ENCODE measurements at places on chromosomes 1 and 21. TPM values are rescaled to one million over a fixed set of nuclear protein-coding genes. Genes with fewer than 3 reads are reported as not detected.

GRCh38 chr1:83800066-83800465 is 198.9 kb downstream of the TTLL7 start:
- no peak for DNase-seq

Gene TXNIP
- 446 TPM for polyA plus RNA-seq

GRCh38 chr1:169892927-169893644 is 610 bp downstream of the SCYL3 start:
- no peak for DNase-seq

Gene OR6K3
- not detected for polyA plus RNA-seq

- DNase-seq = peak; percentile 45
These were observed 24.3 kb downstream of the MRPL37 start for GRCh38 chr1:54224233-54224632.

Gene GBP6
- 0.05 TPM for polyA plus RNA-seq

DNA sequence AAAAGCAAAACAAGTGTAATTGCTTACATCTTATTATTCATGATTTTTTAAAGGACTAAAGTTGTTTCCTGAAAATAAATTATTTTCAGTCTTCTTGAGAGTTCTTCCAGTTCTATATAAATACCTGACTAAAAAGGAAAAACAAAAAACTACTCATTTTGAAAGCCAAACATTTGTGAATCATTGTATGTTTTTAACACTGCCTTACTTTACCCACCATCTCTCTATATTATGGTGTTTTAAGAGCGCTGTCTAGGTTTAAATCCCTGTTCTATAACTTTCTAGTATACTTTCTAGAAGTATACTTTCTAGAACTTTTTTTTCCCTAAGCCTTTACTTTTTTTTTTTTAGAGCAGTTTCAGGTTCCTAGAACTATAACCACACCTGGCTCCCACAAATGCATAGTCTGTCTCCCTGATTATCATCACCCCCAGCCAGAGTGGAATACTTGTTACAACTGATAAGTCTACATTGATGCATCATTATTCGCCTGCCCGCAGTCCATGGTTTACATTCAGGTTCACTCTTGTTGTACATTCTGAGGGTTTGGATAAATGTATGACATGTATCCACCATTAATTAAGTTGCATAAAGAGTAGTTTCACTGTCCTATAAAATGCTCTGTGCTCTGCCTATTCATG is 9.8 kb downstream of the RSBN1 start:
- no peak for DNase-seq

- DNase-seq = no peak
These were observed 4.5 kb upstream of the LRRC52 start for GRCh38 chr1:165539306-165539705.

Gene ARHGEF16
- polyA plus RNA-seq = 0.43 TPM

- DNase-seq = no peak
These were observed 2.3 kb downstream of the ARTN start for GRCh38 chr1:43935711-43936427.

DNA sequence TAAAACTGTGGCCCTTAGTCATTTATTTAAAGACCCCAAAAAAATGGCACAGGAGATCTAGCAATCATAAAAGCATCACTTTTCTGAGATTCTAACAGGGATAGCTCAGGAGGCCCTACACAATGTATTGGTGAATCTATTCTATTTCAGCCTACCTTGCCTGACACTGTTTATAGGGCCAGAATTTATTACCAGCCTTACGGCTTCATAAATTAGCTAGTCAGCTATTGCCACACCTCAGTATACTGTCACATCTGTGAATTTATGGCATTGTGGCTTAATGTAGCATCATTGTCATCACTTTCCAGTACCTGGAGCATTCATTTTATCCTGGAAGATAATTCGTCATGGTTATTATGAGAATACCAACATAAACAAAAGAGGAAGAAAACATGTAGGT is 121.2 kb upstream of the ERG start:
- no peak for DNase-seq

Gene RUNX3
- polyA plus RNA-seq = 22.1 TPM
